ENCODE measurements at places on chromosomes 2 and 18. TPM values are rescaled to one million over a fixed set of nuclear protein-coding genes. Genes with fewer than 3 reads are reported as not detected.
A peak's percentile ranks its signal among the peaks of the same experiment; 100 is the strongest.

DNA sequence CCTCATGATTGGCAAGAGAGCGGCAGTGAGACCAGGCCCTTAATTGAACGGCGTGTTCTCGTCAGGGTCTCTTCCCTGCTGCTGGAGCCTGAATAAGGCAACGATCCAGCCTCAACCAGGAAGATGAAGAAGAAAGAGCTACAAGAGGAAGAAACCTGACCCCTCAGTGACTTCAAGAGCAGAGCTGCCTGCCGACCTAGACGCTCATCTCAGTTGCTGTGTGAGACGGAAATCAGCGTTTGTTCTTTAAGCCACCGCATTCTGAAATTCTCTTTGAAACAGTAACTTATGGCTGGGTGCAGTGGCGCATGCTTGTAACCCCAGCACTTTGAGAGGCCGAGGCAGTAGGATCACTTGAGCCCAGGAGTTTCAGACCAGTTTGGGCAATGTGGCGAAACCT lies 29.6 kb upstream of the KCNG3 start:
- no peak for DNase-seq

DNA sequence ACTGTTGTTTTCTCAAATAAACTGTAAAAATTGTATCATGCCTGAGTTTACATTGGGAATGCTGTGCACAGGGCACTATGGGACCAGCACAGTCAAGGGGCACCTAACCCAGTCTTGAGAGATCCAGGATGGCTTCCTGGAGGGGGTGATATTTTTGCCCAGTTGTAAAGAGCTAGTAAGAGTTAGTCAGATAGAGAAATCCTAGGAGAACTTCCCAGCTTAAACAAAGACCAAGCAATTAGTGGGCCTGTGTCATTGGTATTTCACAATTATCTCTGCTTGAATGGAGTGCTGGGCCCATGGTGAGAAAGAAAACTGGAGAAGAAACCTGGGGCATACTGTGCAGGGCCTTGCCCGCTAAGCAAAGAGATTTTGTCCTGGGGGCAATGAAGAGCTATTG lies 12.2 kb downstream of the XDH start:
- DNase-seq, result peak; percentile 75

DNA sequence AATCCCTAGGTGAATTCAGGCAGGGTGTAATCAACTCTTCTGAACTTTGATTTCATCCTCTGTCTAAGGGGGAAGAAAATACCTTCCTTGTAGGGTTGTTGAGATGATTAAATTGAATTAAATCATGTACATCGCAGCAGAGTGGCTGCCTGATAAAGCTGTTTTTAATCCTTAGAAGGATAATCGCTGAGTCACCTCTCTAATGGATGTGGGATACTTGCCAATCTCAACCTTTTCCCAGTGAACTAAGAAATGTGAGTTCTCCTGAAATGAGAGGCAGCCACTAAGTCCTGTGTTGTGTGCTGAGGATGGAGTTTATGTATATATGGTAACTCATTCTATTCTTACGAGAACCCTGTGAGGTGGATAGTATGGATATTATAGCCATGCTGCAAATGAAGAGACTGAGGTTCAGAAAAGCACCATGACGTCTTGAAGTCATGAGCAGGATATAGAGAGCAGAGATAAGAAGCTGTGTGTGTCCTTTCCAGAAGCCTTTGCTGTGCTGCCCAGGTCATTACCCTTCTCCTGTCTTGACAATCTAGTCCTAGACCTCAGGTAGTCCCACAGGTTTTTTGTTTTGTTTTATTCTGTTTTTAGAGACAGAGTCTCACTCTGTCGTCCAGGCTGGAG lies 93.3 kb downstream of the HNRNPLL start:
- peak; percentile 88 for DNase-seq

Gene CMPK2
- 9.0 TPM for total RNA-seq

Gene MARCHF4
- 0.15 TPM for total RNA-seq

GRCh38 chr2:107728586-107728985 lies 98.1 kb upstream of the RGPD4 start:
- DNase-seq, result peak; percentile 82

- DNase-seq, result peak; percentile 64
Measured at GRCh38 chr2:98188351-98189046, 101.5 kb downstream of the VWA3B start.

- DNase-seq, result no peak
Measured at GRCh38 chr2:8116661-8117060, 565.2 kb upstream of the ID2 start.

DNA sequence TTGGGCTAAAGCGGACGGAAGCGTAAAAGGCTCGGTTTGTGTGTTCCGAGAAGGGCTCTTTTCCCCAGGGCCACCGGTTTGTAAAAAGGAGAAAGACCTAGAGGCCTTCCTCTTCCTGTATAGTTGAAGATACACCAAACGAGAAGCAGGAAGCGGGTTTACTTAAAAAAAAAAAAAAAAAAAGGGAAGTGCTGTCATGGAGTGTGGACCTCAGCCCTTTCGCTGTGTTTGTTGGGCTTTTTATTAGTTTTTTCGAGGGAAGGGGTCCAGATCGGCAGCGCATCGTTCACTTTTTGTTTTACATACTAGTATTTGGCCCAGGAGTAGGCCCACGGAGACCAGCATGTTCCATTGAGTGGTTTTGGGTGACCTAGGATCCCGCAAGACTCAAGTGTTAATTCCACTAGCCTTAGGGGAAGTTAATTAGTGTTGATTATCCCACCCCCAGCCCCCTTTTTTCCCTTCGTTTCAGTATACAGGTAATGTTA lies 676 bp downstream of the ACTR2 start:
- peak; percentile 53 for DNase-seq

- DNase-seq, result peak; percentile 26
Measured at GRCh38 chr2:100606726-100607343, 44.0 kb downstream of the PDCL3 start.

- DNase-seq, result no peak
Measured at GRCh38 chr18:79252904-79253633, 142.7 kb upstream of the NFATC1 start.

Gene CRYBA2
- total RNA-seq, result not detected

- DNase-seq, result no peak
Measured at GRCh38 chr18:57583297-57583835, 3.1 kb downstream of the FECH start.

Gene RPRM
- total RNA-seq, result 0.30 TPM

DNA sequence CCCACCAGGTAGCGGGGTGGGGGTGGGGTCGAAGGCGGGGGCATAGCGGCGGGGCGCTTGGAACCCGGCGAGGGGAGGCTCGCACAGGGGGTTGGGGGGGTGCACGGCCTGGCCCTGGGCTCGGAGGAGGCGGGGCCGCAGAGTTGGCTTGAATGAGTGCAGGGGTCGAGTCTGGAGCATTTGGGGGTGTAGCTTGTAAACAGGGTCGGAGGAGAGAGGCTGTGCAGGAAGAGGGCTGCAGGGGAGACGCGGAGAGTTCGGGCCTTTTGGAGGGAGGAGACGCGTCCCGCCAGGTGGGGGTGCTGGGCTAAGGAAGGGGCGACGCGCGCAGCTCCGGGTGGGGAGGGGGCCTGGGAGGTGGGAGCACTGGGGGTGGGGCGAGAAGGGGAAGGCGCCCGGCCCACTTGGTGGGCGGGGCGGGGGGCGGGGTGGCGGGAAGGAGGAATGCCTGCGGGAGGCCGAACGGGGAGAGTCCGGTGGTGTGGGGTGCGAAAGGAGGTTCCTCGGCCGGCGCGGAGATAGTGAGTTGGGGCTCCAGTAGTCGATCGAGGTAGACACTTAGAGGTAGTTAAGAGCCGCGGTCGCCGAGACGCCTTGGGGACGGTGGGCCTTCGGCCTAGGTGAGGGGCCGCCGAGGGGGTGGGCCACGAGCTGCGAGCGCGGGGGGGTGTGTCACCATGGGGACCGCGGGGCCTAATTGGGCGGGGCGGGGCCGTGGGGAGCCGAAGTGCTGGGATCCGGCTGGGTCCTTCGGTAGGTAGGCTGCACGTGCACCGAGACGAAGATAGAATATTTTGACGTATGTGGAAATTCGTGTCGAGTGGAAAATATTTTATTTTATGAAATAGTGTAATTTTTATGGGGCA lies 774 bp downstream of the MSH6 start:
- peak; percentile 25 for DNase-seq

- DNase-seq, result peak; percentile 99
Measured at GRCh38 chr2:105409717-105410116, 10.9 kb upstream of the FHL2 start.

DNA sequence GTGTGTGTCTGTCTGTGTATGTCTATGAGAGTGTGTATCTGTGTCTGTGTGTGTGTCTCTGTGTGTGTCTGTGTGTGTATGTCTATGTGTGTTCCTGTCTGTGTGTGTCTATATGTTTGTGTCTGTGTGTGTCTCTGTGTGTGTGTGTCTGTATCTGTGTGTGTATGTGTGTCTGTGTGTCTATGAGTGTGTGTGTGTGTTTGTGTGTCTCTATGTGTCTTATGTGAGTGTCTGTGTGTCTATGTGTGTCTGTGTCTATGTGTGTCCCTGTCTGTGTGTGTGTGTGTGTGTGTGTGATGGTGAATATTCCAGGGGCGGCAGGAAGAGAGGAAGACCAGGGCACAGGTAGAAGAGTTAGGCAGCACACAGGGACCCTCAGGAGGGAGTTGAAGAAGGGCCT lies 173.2 kb downstream of the MYCN start:
- no peak for DNase-seq

Gene MRPL44
- 48.9 TPM for total RNA-seq

GRCh38 chr18:79367480-79367879 lies 28.2 kb upstream of the NFATC1 start:
- DNase-seq, result no peak

Gene PXDN
- total RNA-seq, result 243 TPM

- DNase-seq, result no peak
Measured at GRCh38 chr2:106988361-106988760, 102.4 kb upstream of the ST6GAL2 start.

DNA sequence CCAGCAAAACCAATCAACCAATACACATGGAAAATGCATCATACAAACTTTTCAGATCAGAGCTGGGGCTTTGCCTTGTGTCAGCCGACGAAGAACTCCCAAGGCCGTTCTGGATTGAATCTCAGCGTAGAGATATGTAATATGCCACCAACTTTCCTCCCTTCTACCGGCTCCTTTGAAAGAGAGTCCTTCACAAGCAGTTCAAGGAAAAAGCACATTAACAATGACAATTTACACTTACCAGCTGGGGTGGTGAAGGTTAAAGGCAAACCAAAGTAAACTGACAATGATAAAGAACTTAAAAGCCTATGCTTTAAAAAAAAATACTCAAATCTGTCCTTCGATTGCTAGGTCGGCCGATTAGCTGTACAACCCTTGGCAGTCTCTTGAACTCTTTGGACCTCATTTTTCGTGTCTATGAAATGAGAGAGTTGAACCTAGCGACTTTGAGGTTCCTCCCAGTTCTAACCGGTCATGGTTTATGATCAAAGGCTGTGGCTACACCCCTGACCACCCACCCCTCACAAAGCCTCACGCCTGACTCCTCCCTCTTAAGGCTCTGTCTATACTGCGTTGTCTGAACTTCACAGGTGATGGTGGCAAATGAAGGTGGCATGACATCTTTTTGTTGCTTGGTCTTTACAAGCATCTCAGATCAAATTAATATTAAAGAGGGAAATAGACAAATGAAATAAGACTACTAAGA lies 46.2 kb downstream of the BCL2 start:
- no peak for DNase-seq

Gene SCN9A
- total RNA-seq, result 1.0 TPM

DNA sequence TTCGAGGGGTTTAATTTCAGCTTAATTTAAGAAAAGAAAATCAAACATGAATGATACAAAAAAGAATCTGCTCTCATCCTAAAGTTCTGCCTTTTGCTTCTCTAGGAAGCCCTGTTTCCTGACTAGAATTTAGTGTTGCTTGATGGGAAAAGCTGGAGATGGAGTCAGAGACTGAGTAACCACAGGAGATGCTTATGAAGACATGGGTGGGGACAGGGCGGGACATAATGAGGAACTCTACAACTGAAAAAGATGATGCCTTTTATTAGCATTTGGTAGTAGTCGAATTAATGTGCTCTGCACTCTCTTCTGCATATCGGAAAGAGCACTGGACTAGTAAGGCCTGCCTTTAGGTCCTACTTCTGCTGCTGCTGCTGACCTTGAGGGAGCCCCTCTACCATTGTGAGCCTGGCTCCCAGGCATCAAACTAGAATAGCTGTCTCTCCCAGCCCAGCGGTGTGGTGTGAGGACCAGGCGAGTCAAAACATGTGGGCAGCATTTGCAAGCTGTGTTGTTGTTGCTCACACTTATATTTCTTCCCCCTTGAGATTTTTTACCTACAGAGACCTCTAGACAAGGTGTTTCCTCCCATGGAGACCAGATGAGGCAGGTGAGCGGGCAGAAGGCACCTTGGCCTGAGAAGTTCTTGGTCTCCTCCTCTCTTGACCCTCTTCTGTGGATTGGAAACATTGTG lies 61.5 kb downstream of the INPP4A start:
- no peak for DNase-seq

Gene AMMECR1L
- total RNA-seq, result 21.0 TPM

DNA sequence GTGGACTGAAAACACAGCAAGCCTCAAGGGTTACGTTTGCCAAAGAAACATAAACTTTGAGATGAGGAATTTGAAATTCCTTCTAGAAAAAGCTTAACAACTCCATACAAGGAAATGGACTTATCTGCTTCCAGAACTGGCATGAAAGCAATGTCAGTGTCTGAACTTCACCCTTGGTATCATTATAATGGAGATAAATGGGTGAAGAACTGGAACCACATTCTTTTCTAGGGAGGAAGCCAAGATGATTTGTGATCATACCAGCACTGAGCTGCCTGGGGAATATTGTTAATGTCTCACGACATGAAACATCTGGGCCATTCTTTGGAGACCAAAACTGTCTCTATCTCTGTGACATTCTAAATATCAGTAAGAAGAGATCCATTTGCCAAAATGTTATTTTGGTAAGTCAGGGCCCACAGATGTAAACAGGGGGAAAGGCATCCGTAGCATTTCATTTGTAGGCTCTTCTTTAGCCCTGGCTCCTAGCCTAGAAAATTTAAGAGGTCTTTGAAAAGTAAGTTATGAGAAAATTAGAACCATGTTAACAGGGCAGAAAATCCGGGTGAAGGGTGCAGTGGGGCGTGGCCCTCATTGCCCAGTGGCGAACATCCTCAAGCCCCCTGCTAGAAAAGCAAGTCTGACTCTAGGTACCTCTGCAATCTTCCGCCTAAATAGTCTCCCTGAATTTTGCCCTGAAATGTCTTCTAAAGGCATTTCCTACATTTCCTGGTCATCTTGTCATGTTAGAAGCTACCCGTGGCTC lies 295.3 kb upstream of the EPAS1 start:
- peak; percentile 43 for DNase-seq

Gene MEP1B
- not detected for total RNA-seq

DNA sequence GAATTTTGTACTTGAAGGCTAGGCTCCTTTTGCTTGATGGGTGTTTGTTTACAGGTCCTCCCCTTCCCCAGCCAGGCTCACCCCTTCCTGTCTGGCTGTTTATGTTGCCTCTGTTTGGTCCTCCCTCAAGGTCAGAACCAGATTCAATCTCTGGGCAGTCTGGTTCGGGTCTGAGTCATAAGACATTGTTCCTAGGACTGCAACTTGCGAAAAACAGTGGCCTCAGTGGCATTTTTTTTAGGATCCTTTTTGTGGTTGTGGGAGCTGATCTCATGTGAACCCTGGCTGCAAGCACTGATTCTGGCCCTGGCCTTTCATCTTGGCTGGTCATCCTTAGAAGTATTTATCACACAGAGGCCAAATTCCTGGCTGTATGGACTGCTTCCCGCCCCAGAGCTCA lies 370.4 kb downstream of the CLIP4 start:
- peak; percentile 30 for DNase-seq

Gene C1GALT1C1L
- total RNA-seq, result 2.5 TPM

Gene PLB1
- total RNA-seq, result 1.2 TPM
